ENCODE measurements at places on chromosomes 3 and 15.

GRCh38 chr3:67846166-67846565 is 191.8 kb upstream of the SUCLG2 start:
- DNase-seq: no peak

- no peak for DNase-seq
These were observed 137.2 kb upstream of the IQSEC1 start for GRCh38 chr3:13210221-13210975.

DNA sequence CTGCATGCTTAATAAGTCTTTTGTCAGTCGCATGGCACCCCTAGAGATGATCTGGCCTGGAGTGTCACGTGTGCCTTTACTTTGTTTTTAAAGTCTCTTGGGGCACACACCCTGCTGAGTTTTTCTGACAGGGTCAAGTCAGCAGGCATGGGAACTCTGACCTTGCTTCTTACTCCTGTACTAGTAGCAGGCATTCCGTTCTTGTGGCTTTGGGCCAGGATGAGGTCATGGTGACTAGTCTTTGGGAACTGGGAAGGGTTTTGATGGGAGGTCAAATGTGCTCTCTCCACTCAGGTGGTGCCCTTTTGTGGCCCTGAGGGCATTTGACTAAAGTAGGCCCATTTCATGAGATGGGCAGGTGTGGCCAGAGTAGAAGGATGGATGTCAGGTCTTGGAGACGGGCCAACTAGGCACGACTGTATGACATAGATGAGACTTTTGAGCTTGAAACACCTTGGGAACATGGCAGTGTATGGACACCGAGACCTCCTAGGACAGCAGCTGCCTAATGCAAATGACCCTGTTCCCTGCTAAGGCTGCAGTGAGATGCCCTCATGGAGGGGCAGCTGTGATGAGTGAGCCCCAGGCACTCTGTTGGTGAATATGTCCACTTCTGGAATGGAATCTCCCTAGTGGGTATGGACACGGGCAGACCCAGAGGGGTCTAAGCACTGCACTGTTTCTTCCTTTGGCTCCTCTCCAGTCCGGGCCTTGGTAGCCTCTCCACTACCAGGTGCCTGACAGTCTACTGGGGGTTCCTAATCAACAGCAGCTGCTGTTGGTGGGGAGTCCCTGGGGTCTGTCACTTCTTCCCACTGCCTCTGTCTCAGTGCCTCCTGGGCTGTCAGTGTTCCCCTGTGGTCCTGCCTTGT is 16.4 kb downstream of the SRPRB start:
- DNase-seq: no peak

DNA sequence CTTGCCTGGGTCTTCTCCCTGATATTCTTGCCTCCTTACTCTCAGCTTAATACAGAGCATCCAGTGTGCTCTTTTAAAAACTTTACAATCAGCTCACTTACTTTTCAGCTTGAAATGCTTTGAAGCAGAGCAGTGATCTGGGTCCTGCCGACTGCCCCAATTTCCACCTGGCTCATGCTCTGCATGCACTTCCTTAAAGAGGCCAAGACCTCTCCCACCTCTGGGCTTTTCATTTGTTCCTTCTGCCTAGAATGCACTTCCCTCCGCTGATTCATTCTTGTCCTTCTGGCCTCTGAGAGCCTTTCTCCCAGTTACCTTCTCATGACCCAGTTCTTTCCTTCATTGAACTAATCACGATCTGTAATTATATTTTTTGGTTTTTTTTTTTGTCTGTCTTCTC is 1.9 kb upstream of the CCNDBP1 start:
- DNase-seq: no peak

GRCh38 chr15:29636140-29636539 is 186.1 kb downstream of the TJP1 start:
- DNase-seq: no peak

GRCh38 chr3:135081856-135082434 is 286.9 kb downstream of the EPHB1 start:
- no peak for DNase-seq

GRCh38 chr15:48449734-48450133 is 118.5 kb downstream of the DUT start:
- no peak for DNase-seq

GRCh38 chr3:158678687-158679086 is 6.2 kb upstream of the LXN start:
- DNase-seq: no peak

GRCh38 chr3:105594219-105594618 is 227.5 kb downstream of the ALCAM start:
- no peak for DNase-seq

DNA sequence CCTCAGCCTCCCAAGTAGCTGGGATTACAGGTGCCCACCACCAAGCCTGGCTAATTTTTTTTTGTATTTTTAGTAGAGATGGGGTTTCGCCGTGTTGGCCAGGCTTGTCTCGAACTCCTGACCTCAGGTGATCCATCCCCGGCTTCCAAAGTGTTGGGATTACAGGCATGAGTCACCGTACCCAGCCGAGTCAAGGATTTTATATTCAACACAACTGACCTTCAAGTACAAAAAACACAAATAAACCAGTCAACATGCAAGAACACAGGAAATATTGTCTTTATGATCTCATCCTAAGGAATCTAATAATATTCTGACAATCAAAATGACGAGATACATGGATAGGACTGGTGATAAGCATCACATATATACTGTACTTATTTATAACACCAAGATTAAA is 37.9 kb downstream of the TJP1 start:
- no peak for DNase-seq

DNA sequence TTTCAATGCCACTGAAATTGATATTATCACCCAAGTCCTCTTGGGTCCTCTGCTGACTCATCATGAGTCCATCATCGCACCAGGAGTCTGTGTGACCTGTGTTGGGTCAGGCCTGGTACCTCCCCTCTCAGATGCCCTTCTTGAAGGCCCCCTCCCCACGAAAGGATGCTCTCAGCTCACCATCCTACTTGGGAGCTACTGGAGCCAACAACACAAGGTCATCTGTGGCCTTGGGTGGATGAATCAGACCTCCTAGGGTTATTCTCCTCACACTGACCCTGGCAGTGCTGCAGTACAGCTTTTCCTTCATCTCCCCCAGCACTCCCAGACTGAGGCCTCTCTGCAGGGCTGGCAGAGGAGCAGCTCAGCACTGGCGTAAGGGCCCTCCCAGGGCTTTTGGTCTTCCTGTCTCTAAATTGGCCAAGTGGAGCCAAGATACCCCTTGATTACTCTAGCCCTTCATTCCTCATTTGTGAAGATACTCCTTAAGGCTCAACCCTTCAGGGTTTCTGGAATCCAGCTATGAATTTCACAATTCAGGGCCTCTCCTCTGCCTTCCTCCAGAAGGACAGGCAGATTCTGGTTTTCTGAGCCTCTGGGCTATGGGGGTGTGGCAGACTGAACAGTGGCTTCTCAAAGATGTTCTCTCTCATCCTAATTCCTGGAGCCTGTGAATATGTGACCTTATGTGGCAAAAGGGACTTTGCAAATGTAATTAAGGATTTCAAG is 80.7 kb upstream of the GSK3B start:
- DNase-seq: no peak

GRCh38 chr3:127697551-127698240 is 24.9 kb downstream of the ABTB1 start:
- DNase-seq: no peak

DNA sequence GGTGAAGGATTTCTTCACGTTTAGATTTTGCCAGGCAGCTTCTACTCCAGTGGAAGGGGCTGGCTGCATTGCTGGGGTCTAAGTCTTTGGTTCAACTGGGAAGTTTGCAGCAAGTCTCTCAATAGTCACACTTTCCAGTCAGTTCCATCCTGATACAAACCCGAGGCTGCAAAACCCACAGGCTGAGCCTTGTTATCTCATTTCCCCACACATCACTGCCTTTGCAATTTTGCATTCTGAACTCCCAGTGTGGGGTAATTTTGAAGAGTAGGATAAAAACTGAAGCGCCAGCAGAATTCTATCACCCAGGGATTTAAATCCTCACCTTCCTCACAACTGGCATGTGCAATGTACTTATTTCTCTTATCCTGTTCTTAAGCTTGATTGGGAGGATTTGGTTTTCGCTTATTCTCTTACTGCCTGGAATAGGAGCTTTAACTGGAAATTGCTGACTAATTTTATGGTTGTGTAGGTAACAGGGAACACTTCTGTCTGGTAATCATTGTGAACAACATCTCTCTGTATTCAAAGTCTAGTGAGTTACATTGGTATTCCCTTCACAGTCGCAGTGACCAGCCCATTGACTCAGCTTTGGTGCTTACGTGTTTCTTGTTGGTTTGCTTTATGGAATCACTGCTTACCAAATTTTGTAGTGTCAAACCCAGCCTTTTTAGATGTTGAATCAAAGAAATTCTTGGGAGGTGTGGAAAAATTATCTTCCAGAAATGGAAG is 142.0 kb upstream of the TOPAZ1 start:
- DNase-seq: no peak

GRCh38 chr3:165502707-165503106 is 306.5 kb upstream of the SLITRK3 start:
- no peak for DNase-seq

GRCh38 chr15:69474846-69475455 is 22.3 kb downstream of the RPLP1 start:
- no peak for DNase-seq

- no peak for DNase-seq
These were observed 220.3 kb downstream of the CACNA2D3 start for GRCh38 chr3:54342676-54343075.

DNA sequence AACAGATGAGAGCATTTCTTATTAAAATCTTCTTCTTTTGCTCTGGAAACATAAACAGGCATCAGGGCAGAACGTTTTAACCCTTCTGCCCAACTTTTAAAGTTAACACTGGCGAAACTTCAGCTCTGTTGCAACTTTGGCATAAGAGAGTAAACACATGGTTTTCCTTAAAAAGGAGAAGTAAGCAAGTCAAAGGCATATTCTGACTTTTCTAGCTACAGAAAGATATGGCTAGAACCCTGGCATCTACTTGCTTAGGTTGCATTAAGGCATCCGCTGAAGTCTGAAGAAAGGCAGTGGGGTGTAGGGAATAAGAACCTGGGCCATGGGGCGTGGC is 13.3 kb upstream of the IL16 start:
- DNase-seq: no peak

DNA sequence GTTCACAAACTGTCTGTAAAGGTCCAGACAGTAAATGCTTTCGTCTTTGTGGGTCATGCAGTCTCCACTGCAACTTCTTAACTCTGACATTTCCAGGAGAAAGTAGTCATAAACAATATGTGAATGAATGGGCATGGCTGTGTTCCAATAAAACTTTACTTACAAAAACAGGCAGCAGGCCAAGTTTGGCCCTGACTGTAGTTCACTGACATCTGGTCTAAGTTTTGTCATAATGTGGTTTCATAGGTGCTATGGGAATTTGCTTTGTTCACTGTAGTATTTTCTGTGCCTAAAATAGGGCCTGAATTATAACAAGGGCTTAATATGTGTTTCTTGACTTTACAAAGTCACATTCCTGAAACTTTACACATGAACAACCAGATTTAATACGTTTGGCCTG is 186.0 kb upstream of the KBTBD8 start:
- DNase-seq: no peak

DNA sequence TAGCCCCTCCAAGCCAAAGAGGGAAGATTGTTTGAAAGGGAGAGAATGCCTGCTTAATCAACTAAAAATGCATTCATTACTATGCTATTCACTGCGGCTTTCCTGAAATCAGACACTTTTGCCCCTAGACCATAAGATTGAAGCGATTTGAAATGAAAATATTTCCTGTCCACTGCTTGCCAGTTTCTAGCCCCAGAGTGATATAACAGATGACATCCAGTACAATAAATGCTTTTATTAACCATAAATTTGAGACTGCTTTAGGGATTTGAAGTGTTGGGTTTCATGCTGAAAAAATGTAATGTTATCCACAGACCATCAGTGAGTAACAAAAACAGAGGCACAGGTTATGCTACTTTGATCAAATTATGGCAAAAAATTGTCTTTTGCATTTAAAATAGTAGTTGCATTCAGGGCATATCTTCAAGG is 14.1 kb downstream of the IL17RD start:
- DNase-seq: no peak

DNA sequence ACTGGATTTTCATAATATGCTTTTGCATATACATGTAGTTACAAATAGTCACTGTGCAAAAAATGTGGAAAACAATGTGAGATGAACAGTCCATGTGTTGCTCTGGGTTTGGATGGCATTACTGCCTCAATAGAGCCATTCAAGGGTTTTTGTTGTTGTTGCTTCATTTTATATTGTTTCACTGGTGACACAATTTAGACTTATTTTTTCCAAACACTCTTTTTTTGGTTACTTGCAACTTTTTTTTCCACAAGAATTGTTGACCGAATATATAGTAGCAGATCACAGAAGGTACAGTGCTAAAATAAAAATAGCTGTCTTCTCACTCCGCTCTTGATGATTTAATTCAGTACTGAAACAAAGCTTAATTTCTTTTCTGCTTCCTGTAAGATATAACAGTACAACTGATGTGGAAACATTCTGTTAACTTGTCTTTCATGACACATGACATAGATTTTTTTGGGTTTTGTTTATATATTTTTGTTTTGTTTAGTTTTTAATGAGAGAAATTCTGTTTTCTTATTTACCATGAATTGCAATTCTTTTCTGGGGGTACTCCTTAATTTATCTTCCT is 618.6 kb downstream of the NAALADL2 start:
- no peak for DNase-seq

DNA sequence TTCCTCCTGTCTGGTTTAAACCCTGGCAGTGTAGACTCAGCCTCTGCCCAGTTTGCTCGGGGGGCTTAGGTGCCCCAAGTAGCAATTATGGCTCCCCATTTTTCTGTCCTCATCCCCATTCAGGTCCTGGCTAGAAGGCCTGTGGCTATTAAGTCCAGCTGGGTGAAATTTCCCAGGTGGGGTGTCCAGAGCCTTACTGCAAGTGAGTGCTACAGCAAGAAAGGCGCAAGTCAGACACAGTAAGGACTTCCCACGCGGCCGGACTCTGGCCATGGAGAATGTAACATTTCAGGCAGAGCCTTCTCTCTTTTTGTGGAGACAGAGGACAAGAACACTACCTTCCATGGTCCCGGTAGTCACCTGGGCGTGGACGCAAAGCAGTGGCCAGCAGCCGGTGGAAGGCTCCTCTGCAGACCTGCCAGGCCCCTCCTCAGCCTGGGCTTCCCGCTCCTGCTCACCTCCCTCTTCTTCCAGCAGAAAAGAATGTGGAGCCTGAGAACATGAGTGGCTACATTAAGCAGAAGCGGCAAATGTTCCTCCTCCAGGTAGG is 23.3 kb downstream of the CFAP100 start:
- no peak for DNase-seq

DNA sequence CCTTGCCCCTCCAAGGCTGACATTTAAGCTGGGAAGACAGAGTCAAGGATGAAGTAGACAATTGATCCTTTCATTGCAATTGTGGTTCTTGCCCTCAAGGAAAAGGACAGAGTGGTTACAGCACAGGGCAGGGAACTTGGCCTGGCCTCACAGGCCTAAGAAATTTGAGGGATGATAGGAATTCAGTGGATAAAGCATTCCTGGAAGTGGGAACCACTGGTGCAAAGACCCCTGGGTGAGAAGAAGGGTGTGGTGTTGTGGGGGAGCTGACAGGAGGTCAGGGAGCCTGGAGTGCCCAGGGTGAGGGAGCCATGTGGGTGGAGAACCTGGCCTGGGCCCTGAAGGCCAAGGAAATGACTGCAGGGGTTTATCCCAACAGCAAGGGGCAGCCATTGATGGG is 287.4 kb downstream of the UACA start:
- DNase-seq: no peak

Data from stimulated activated CD4-positive, alpha-beta T cell treated with anti-CD3 and anti-CD28 coated beads, Interleukin-15, amount 100 ng/mL, for 1 hour (primary cell).